ENCODE measurements at places on chromosomes 2 and 18.

DNA sequence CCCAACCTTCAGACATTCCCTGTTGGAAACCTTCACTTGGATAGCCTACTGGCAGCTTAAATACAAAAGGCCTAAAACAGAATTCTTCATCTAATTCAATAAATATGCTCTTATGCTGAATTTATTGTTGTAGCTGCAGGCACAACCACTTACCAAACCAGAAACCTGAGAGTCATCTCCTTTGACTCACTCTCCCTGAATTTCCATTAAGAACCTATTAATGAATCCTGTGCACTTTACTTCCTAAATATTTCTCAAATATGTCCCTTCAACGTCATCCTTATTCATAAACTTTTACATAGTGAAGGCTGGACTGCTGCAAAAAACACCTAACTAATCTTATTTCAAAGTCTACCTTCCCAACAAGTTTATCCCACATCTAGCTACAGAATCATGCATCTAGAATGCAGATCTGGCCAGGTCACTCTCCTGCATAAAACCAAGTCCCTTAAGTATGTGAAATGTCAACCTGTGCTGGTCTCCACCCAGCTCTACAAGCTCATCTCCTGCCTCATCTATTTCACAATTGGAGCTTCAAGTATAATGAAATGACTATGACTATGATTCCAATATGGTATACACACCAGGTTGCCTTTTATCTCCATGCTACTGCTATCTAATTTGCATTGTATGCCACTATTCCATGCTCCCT, 354.2 kb downstream of the ZEB2 start:
- DNase-seq: no peak

GRCh38 chr2:106694964-106695470, 190.9 kb downstream of the ST6GAL2 start:
- DNase-seq: no peak

DNA sequence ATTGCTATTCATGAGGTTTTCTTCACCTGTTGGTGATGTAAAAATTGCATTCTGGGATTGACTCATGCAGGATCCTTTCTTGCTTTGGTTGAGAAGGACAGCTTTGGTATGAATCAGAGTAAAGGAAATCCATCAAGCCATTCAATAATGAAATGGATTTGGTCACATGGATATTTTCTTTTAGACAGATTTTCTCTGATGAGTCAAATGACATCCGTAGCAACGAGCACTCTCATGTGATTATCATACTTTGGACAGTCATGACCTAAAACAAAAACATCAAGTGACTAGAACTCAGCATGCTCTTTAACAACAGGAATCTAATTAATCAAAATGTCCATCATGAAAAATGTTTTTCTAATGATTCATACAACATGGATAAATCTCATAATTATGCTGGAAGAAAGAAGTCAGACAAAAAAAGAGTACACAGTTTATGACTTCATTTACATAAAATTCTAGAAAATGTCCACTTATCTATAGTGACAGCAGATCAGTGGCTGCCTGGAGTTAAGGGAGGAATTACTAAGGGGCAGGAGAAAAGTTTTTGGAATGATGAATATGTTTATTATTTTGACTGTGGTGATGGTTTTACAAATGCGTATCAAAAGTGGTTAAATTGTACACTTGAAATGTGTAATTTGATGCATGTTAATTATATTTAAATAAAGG, 30.7 kb downstream of the TRAK2 start:
- no peak for DNase-seq

DNA sequence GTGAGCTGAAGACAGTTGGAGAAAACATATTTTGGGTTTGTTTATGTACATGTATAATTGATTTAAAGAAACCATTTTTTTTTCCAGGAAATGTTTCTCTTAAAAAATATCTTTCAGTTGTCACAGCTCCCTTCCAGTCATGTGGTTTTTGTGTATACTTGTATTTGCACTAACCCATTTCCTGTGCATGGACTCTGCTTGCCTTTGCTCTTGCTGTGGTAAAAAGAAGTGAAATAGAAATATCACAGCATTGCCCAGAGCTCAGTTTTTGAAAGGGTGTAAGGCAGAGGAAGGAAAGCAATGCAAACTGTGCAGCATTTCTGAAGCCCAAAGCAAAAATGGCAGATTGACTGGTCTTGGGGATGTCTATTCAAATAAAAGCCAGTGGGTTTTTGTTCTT, 10.4 kb upstream of the DOCK10 start:
- DNase-seq: no peak

GRCh38 chr18:9516437-9517064, 41.2 kb downstream of the RALBP1 start:
- DNase-seq: peak; percentile 69

- no peak for DNase-seq
These were observed 75.2 kb upstream of the EPB41L5 start for GRCh38 chr2:119937680-119938079.

- DNase-seq: no peak
These were observed 1628.0 kb upstream of the PIK3C3 start for GRCh38 chr18:40326985-40327384.

- DNase-seq: no peak
These were observed at the start of gene ANKRD29 for GRCh38 chr18:23662309-23663263. Gene ANKRD29 (minus strand): TSS chr18:23662911. CDS start chr18:23662730, 181 bp downstream.

GRCh38 chr18:26320686-26321085, 94.4 kb downstream of the TAF4B start:
- peak; percentile 36 for DNase-seq

DNA sequence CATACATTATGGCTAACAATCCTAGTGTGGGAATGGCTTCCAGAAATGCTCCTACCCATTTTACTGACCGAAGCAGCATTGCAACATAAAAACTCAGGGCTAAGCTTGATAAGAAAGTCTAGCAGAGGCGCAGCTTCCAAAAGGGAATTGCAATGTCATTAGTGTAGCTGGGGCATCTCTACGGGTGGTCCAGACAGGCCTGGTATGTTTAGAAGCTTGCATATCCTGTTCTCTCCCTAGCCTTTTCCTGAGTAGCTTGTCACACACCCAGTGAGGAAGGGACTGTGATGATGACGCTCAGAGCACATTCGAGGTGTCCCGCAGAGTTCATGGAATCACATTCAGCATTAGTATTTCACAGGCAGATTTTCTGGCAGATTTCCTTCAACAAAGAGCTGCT, 38.0 kb upstream of the COL5A2 start:
- DNase-seq: no peak

DNA sequence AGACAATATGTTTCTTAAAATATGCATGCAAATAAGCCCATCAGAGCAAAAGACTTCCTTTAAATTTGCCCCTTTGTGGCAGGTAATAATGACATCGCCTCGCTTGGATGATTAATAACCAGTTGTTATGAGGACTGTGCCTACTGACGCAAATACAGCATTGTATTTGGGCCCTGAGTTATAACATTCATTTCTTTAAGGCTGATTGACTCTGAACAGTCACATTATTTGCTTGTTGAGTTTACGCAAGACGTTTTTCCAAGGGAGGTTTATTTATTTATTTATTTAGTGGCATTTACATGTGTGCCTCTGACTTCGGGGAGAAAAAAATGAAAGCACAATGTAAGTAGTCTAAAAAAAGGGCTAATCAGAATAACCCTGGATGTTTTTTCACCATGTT, 88.3 kb downstream of the SLC8A1 start:
- DNase-seq: no peak

- DNase-seq: no peak
These were observed 262.6 kb downstream of the NYAP2 start for GRCh38 chr2:225662101-225662500.

DNA sequence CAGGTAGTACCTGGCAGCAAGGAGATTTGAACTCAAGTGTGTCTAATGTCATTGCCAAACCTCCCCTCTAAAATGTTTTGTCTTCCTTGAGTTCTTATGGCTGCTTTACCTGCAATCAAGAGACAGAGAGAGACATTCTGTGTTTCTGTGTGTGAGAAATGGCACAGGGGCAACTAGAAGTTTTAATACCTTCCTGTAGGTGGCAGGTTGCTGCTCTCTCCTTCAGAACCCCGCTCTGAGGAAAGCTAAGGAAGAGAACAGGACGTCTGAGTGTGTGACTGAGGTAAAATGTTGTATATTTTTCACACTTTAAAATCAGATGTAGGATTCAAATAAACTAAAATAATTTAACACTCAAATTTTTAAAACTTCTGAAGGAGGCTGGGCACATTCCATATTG, 19.2 kb downstream of the DTNA start:
- peak; percentile 16 for DNase-seq

- no peak for DNase-seq
These were observed 21.3 kb upstream of the MAPRE2 start for GRCh38 chr18:35019933-35020332.

DNA sequence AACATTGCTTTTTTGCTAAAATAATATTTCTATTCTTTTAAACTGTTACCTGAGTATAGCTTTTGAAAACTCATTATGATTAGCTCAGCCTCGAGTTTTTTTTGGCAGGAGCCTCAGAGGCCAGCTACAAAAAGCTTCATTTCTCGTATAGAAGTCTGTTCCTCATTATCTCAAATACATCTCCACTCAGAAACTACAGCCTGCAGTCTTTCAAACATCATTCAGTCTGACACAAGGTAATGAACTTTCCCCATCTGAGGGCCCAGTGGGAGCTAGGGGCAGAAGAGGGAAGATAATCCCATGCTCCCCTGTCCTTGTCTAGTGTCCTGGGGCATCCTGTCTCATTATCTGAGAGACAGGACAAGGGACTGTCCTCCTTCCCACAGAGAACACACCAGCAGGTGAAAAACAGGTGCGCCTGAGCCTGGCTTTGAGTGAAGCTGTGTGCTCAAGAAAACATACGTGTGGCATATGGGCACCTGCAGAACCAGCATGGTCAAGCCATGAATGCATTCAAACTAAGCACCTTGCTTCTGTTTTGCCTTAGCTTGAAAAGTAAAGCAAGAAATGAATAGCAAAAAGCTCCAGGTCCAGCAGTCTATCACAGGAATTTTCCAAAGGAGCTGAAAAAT, 247.5 kb downstream of the MREG start:
- DNase-seq: no peak

DNA sequence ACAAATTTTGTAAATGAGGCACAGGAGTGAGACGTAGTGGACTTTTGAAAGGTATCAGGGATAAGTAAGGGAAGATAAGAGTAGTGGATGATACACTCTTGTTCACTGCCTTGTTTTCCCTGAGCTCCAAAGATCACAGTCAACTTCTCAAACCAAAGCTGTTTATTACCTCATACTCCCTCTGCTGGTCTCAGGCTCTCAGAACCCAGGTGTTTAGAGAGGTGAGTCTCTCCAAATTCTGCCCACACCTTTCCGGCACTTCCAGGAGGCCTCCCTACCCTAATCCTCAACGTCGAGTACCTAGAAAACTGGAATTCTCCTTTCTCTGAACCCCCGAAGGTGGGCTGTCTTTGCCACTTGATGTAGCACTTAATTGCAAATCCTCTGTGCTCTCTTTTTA, 621.1 kb downstream of the BCL11A start:
- no peak for DNase-seq

- no peak for DNase-seq
These were observed 69.2 kb downstream of the BOLA3 start for GRCh38 chr2:74078466-74078865.

DNA sequence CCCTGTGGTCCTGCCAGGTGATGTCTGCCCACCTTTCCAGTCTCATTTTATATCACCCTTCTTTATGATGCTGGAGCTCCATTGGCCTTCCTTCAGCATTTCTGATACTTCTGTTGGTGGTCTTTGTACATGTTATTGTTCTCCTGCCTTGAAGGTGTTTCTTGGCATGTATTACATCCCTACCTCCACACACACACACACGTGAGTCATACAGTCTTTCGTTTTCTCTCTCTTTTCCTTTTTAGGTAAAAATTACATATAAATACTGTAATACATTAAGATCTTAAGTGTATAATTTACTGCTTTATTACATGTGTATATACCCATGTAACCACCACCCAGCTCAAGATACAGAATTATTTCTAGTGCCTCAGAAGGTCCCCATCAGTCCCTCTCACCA, 10.2 kb upstream of the ADGRF3 start:
- DNase-seq: no peak

GRCh38 chr2:179253226-179253625, 11.4 kb downstream of the SESTD1 start:
- DNase-seq: no peak

DNA sequence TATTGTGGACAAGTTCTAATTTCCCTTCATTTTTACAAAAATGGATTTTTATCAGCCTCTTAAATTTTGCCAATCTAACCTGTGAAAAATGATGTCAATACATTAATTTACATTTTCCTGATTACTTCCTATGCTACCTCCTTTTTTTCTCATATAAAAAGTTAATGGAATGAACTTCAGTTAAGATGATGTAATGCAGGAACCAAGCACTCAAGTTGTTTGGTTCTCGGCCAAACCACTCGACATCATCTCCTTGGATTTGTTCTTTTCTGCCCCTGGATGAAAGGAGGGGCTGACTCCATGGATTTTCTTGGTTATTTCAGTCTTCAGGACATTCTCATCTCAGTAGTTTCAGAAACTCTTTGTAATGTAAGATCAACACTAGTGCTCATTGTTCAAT, 253.1 kb upstream of the NXPH2 start:
- no peak for DNase-seq

DNA sequence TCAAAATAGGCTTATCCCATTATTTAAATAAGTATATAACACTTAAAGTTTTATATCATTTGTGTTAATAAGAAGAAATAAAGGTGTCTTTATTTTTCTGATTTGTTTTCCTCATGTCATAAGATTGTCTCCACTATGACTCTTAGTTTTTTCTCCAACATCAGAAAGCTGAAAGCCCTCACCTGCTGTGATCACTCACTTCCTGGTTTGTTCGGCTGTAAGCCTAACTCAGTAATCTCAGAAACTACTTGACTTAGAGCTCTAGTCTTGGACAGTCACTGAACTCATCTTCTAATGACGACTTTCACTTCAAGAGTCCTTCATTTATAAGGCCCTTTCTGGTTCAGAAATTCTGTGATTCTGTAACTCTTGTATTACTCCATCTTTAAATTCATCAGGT, 311.0 kb downstream of the ZEB2 start:
- no peak for DNase-seq

- DNase-seq: no peak
These were observed 246.1 kb upstream of the ST6GAL2 start for GRCh38 chr2:107132070-107132469.

DNA sequence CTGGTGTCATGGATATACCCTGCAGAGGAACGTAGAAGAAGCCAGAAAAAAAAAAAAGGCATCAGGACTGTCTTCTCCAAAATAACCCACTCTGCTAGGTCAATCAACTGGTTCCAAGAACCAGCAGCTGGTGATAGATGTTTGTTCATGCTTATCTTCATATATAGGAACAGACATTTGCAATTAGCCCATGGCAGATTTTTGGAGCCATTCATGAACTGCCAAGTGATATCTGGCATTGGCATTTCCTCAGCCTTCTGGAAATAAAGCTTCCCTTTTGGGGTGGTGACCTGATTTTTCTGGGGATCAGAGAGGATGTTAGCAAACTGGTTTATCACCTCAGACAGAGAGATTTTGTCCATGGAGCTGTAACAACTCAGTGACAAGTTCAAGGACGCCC, 234.9 kb downstream of the OSR1 start:
- DNase-seq: no peak

DNA sequence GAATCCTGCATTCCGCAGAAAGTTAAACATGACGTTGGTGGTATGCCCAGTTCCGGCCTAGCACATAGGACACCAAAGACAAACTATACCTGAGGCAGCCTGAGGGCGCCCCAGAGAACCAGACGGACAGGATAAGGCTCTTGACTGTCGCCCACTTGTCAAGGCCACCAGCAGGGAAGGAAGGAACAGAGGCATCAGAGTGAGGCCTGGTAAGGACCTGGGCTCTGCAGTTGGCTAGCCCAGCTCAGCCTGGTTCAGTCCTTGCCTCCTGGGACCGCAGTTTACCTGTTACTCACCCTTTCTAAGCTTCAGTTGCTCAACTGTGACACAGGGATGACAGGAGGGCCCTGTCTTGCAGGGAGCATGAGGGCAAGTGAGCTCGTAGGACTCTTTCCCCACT, 82.1 kb downstream of the ACTR2 start:
- no peak for DNase-seq

GRCh38 chr2:172550419-172550818, 5.5 kb upstream of the PDK1 start:
- no peak for DNase-seq

Measured in NCI-H1417 (cell line).